Naive B cell (primary cell): ENCODE measurements at places on chromosomes 6 and 20. TPM values are rescaled to one million over a fixed set of nuclear protein-coding genes. Genes with fewer than 3 reads are reported as not detected.

DNA sequence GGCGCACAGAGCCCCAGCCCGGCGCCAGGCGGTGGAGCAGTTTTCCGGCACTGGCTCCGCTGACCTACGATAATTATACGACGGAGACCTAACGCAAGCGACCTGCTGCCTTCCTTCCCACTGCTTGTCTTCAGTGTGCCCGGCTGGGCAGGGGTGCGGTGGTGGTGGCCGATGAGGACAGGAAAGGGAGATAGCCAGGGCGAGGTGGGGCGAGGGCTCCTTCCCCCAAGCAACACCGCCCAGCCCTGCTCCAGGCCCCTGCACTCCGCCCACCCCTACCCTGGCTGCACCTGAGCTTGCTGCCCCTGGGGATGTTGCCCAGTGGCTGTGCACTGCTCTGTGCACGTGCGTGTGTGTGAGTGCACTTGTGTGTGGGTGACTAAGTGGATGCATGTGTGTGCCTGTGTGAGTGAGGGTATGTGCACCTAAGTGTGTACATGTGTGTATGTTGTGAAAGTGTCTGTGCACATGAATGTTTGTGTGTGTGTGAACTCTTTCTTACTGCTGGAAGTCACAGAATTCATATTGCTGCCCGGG, 42.6 kb upstream of the IRF4 start:
- no peak for DNase-seq

DNA sequence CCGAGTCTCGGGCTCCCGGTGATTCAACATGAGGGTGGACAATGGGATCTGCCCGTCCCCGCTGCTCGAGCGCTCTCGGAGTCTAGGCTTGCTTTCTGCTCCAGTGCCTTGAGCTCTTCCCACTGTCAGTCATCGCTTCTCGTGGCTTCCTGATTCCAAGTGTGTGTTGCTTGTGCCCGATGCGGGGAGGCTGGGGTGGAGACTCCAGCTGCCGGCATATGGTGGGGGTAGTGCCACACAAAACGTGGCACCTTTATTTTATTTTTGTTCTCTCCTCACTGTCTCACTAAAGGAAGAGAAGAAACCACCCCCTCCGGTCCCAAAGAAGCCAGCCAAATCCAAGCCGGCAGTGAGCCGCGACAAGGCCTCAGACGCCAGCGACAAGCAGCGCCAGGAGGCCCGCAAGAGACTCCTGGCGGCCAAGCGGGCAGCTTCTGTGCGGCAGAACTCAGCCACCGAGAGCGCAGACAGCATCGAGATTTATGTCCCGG, 14.8 kb upstream of the MYL9 start:
- no peak for DNase-seq

DNA sequence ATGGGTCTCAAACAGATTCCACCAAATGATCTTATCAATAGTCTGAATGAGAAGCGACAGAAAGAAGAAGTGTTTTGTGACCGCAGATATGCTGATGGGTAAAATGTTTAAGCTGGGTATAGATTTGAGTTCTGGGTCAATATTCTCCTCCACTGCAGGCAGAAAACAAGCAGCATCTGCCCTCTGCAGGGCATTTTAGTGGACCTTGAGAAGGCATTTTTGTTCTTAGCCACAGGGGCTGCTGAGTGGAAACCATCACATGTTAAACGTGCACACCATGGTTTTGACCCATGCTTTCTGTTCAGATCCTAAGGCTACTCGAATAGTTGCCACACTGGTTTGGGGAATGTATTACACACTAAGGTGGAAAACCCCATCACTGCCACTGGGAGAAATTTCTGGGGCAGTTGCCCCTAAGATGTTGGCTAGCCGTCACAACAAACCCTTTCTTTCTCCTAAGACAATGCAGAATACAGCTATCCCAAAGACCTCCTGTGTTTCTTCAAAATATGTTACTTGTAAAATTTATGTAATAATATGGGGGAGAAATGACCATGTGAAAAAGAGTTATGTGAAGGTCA, 5.5 kb downstream of the POU3F2 start:
- no peak for DNase-seq

DNA sequence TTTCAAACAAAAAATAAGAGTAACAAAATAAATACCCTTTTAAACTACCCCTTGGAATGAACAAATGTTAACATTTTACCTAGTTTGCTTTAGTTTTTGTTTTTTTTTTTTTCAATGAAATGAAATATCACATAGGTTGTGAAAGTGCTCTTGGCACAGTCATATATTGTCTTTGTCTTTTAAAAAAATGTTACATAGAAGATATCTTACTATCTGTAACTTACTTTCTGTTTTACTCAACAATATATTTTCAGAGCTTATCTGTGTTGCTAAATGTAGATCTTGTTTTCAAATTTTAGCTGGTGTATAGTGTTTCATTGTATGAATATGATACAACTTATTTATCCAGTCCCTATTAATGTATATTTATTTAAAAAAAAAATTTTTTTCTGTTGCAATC, 8.6 kb downstream of the CEP57L1 start:
- DNase-seq: no peak

DNA sequence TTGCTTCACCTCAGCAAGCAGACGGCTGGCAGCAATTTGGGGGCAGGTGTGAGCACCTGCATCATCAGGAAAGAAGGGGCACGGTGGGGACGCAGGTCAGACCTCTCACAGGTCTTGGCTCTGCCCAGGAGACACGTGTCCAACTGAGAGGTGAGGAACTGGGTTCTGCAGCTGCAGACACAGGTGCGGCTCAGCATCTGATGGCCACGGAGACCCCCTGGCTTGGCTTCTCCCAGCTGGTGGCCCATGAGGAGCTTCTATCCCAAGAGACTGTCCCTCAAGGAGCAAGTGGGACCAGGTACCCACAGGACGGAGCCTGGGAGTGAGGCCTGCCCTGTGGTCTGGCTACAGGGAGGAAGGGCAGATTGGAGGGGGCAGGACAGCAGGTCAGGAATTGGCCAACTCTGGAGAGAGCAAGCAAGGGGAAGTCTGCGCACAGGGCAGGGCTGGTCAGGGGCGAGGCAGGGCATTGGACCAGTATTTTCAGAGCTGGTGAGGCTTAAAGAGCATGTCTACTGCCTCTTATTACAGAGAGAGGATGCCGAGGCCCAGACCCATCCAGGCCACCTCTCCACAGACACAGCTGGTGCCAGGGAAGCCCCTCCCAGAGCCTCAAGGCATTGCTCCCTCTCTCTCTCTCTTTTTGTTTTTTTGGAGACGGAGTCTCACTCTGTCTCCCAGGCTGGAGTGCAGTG, 4.2 kb downstream of the STMN3 start:
- no peak for DNase-seq

DNA sequence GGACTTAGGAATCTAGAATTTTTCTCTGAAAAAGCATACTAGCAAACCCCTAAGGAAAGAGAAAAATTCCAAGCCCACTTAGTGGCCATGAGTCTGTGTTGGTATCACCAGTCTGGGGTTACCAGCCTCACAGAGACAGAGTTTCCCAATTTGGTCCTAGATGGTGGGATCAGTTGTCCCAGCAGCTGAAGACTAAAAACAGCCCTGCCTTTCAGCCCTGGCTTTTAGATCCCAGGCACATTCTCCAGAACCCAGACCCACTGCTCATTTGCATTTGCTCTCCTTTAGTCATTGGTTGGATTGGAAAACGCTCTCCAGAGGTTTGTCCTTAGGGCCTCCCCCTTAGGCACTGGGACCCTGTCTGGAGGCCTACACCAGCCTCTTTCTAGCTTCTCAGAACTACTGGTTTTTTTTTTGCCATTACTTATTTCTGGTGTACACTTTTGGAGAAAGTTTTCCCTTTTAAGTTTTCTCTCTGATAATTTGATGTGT, 39.1 kb upstream of the FOXO3 start:
- DNase-seq: no peak

- DNase-seq: no peak
Measured at GRCh38 chr6:33277663-33278391, 904 bp downstream of the B3GALT4 start.

GRCh38 chr20:12999201-12999600, 9.6 kb upstream of the SPTLC3 start:
- DNase-seq: no peak

DNA sequence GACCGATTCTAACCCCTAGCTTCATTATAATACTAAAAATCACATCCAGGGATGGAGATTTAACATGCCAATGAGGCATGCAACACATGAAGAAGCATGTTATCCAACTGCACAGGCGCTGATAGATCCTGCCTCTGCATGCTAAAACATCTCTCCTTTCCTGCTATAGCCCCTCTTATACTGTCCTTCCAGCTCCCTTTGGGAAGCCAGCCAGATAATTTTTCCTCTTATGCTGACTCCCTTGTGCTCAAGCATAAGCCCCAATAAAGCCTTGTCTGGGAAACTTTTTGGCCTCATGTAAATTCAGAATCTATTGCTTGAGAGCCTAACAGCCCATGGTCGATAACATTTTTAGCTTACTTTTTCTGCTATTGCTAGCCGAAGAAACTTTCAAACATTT, 404.3 kb downstream of the EPM2A start:
- DNase-seq: no peak

- no peak for DNase-seq
Measured at GRCh38 chr6:170142559-170142958, 148.3 kb downstream of the DLL1 start.

GRCh38 chr6:91743756-91744155, 1156.9 kb upstream of the MAP3K7 start:
- no peak for DNase-seq

DNA sequence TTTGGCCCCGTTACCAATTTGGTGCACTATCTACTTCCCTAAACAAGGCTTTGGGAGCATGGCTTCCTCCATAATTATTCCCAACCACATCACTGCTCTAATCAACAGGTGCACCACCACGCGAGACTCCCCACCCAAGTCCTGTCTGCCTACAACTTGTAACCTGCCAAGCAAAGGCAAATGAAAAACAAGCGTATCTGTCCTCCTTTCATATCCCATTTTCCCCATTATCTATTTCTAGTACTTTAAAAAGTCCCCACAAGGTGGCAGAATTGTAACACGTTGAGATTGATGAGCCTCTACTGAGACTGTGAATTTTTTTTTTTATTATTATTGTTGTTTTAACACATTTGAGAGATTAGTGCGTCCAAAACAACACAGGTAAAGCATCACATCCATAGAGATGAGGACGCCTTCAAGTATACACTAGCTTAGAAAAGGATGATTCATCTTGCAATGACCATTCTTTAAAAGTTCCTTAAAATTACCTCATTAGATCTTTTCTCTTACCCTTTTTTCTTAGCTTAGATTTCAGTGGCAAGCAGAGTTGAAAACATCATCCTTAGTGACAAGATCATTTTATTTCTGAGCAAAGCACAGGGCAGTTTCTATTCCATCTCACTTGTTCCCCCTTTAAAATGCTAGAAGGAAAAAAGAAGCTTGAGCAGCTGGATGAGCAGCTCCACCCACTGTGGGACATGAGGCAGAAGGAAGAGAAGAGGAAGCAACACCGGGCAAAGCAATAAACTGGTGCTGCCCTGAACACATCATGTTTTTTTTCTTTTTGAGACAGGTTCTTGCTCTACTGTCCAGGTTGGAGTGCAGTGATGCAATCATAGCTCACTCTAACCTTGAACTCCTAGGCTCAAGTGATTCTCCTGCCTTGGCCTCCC, 210.8 kb downstream of the ARHGAP18 start:
- peak; percentile 54 for DNase-seq

- DNase-seq: no peak
Measured at GRCh38 chr6:156687789-156688619, 89.2 kb upstream of the ARID1B start.

DNA sequence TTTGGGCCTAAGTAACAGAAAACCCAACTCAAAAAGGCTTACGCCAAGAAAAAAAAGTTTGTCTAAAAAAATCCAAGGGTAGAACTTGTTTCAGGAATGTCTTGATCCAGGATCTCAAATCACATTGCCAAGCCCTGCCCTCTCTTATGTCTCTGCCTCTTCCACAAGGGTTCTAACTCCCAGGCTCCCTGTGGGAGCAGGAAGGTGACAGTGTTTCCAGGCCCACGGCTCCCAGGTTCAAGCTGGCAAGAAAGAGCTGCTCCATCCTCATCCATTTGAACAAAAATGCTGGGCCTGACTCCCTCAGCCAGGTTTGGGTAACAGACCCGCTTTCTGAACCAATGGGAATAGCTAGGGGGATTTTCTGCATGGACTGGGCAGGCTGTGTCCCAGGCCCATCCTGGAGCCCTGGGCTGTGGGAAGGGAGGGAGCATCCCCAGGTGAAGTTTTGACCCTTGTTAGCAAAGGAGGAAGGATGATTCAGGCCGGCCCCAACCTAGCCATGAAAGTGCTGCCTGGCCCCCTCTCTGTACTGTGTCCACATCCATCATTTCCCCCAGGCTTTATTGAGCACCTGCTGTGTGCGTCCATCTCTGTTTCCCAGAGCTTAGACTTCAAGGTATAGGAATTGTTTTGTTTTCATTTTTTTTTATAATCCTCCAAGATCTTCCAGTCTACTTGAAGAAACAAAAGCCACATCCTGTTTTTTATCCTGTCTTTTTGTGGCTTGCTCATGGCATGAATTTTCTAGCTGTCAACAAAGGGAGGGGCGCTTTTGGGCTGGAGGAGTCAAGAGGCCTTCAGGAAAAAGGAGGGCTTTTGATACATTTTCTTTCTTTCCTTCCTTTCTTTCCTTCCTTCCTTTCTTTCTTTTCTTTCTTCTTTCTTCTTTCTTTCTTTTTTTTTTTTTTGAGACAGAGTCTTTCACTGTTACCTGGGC, 159.8 kb downstream of the TFAP2C start:
- no peak for DNase-seq

DNA sequence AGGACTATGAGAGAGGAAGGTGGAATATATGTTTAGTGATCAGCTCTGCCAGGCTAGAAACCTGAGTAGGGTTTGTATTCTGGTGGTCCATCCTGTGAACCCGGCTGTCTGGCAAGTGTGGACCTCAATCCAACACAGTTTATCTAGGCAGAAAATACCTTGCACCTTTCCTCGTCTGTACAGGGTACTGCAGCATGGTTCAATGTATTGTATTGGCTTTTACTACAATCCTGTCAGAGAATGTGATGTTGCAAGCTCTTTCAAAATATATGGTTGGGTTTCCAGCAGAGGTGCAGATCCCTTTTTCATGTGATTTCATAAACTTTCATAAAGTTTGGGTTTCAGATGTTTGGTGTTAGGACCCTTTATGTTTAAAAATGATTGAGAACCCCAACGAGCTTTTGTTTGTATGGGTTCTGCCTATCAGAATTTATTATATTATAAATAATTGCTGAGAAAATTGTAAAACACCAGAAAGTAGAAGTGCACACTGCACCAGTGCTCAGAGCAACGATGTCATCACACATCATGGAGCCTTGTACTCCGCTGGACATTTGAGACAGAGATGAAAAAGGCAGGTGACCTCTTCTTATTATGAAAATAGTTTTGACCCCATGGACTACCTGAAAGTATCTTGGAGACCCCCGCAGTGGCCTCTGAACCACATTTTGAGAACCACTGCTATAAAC, 106.6 kb downstream of the RTN4IP1 start:
- no peak for DNase-seq

The SLC35F1 gene
- not detected for polyA plus RNA-seq

The DBNDD2 gene
- polyA plus RNA-seq: 1.4 TPM

The SMOC2 gene
- polyA plus RNA-seq: 0.12 TPM

The SSTR4 gene
- not detected for polyA plus RNA-seq

The PM20D2 gene
- 7.1 TPM for polyA plus RNA-seq
